ENCODE measurements at places on chromosomes 2 and 18.

- no peak for DNase-seq
These were observed 486.7 kb downstream of the EPHA4 start for GRCh38 chr2:221085341-221085900.

- no peak for DNase-seq
These were observed 737.1 kb downstream of the TDRD15 start for GRCh38 chr2:21860907-21861306.

DNA sequence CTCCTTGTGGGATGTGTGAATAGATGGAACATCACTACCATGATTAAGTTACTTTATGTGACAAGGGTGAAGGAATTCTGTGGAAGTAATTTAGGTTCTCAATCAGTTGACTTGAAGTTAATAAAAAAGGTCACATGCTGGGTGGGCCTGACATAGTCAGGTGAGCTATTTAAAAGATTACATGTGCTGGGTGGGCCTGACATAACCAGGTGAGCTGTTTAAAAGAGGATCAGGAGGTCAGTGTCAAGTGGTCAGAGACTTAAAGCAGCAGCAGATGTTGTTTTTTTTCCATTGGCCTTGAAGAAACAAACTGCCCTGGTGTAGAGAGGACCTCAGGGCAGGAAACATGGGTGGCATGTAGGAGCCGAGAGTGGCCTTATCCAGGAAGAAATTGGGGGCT is 3.3 kb downstream of the IL1R2 start:
- no peak for DNase-seq

GRCh38 chr2:200498402-200499162 is 11.3 kb downstream of the KCTD18 start:
- DNase-seq, result no peak

GRCh38 chr2:196263181-196263747 is 91.9 kb upstream of the STK17B start:
- no peak for DNase-seq

- DNase-seq, result no peak
These were observed 446.7 kb downstream of the RNF144A start for GRCh38 chr2:7363906-7364305.

GRCh38 chr2:167550448-167550847 is 662.2 kb downstream of the XIRP2 start:
- DNase-seq, result no peak

DNA sequence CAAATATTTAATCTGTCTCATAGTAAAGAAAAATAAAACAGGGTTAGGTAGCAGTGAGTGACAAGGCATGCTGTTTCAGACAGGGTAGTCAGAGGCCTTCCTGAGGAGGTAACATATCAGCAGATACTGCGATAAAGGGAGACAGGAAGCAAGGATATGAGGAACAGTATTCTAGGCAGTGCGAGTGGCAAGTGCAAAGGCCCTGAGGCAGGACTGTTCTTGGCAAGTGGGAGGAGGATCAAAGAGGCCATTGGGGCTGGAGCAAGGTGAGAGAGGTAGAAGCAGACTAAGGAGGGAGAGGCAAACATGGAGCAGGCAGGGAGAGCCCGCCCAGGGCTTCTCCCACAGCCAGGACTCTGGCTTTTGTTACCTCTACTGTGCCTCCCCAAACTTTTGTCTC is 33.6 kb downstream of the GAD1 start:
- DNase-seq, result no peak

DNA sequence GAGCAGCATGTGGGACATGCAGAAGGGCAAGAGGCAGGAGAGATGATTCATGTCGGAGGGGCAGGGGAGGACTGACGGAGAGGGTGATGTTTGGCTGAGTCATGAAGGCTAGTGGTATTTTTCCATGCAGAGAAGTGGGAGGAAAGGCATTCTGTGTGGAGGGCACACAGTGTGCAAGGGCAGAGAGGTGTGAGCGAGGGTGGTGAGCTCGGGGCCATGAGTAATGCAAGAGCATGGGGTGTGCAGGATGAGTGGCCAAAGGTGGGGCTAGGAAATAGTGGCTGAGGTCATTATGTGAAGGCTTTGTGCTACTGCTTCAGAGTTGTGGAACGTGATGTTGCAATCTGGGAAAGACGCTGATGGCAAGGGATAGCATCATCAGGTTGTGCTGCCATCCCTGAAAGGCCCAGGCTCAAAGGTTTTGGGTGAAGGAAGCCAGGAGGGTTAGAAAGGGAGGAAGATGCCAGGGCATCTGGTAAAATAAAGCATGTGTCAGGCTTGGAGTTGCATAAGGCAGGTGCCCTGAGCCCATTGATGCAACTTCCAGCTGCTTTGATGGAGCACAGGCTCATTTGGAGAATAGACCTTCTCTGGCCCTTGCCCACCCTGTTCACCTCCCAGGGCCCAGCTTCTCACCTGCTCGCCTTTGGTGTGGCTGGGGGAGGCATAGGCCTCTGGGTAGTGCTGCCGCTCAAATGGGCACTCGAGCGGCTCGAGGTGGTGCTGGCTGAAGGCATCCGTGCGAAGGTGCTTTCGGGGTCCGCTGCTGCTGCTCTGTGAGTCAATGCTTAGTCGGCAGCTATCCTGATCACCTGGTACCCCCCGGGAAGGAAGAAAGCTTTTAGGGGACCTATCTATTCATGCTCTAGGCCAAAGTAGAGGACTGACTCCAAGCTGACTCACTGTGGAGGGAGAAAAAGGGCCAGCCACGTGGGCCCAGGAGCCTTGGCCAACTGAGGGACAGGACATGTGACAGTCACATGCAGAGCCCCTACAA is 37.5 kb downstream of the PAX8 start:
- DNase-seq, result peak; percentile 68

DNA sequence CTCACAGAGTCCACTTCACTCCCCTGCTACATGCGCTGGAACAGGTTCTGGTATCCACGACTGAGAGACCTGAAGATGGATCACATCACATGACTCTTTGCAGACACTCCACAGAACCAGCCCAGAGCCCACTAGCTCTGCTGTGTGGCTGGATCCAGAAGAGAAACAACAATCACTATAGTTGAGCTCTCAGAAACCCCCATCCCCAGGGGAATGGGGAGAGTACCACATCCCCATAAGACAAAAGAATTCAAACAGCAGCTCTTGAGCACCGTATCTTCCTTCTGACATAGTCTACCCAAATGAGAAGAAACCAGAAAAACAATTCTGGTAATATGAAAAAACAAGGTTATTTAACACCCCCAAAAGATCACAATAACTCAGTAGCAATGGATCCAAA is 76.4 kb downstream of the ZSWIM2 start:
- no peak for DNase-seq

GRCh38 chr2:48306409-48307284 is 223.3 kb upstream of the STON1 start:
- DNase-seq, result no peak

- no peak for DNase-seq
These were observed 36.9 kb upstream of the DSEL start for GRCh38 chr18:67553437-67553836.

DNA sequence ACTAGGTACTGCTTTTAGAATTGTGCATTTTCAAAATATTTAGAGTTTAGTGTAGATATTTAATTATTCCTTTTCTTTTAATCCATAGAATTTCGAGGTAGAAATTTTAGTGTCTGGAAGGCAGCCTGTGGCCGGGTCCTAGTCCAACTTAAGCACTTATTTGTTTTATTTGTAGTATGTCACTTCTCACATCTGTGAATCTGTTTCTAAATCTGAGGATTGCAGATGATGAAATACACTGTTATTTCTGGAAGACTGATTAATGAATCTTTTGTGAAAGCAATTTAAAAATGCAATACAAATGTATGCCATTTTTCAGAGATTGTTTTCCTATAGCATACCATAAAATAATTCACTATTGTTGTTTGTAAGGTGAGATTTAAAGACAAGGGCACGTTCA is 483.9 kb upstream of the TRIB2 start:
- no peak for DNase-seq

- DNase-seq, result no peak
These were observed 146.3 kb downstream of the PLCL1 start for GRCh38 chr2:197950724-197951123.

- no peak for DNase-seq
These were observed 19.1 kb downstream of the LIMS1 start for GRCh38 chr2:108553209-108553919.

DNA sequence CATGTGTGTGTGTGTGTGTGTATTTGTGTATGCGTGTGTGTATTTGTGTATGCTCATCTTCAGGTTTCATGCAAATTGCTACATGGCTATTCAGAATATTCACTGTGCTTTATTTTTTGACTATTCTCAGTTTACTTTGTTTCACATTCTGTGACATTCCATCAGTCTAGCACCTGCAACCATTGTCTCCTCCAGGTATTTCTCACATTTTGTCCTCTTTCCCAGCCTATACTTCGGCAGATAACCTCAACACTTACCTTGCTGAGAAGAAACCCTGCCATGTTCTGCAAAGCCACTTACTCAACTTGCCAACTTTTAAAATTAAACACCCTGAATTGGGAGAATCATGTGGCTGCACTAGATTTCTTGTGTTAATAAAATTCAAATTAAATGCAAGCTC is 135.4 kb upstream of the REG3A start:
- DNase-seq, result no peak

- DNase-seq, result peak; percentile 83
These were observed 4.9 kb upstream of the PDCD1 start for GRCh38 chr2:241863536-241863954.

- DNase-seq, result no peak
These were observed 187.6 kb downstream of the ADCYAP1 start for GRCh38 chr18:1092228-1092627.

GRCh38 chr2:221817052-221817451 is 244.9 kb upstream of the EPHA4 start:
- DNase-seq, result no peak

DNA sequence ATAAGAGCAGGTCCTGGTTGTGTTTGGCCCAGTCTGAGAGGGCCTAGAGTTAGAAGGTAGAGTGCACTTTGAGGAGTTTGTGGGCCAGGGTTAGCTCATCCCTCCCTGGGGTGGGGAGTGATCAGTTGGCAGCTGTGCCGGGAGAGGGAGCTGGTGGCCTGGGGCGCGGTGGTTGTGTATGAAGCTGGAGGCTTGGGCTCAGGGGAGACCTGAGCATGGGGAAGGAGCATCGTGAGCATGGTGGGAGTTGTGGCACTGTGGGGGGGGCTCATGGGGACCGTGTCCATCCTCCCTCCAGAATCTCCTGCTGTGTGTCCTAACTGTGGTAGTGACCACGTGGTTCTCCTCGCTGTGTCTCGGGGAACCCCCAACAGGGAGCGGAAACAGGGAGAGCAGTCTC is 13.6 kb downstream of the STK11IP start:
- DNase-seq, result no peak

DNA sequence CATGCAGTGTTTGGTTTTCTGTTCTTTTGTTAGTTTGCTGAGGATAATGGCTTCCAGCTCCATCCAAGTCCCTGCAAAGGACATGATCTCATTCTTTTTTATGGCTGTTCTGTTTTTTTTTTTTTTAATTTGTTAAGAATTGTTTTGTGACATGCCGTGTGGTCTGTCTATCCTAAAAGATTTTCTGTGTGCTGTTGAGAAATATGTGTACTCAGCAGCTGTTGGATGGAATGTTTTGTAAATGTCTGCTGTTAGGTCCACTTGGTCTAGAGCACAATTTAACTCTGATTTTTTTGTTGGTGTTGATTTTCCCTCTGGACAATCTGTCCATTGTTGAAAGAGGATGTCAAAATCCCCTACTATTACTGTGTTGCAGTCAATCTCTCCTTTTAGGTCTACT is 80.4 kb upstream of the WDR75 start:
- no peak for DNase-seq

DNA sequence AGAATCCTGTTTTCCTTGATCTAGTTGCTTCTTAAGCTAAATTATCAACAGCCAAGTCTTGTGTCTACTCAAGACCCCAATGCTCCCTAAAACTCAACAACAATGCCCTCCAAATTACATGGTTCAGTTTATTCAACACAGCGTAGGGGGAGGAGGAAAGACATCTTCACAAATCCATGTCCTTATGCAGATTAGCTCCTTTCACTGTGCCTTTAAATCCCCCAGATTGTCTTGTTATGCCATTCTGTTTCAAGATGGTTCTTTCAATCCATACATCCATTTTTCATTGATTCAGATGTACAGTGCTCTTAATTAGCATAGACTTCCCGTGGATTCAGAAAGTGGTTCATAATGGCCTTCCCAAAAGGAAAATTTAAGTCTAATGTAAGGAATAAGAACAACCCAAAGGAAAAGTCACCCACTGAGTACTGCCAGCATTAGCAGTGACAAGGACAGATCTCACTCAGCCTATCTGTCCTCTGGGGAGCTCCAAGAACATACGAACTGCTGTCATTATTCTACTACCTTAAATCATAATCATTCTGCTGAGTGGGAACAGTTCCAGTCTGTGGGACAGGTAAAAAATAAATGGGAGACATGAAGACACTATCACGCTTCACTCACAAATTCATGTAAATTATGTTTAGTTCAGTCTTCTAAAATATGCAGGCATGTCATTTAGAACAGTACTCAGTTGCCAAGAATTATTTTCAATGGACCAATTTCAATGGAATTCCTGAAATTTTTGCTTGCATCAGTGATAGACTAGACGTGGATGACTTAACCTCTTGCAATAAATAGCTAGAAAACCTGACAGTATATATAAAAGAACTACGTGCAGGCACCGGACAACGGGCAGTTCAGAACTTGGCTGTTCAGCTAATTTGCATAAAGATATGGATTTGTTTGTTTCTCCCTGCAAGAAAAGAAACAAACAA is 58.9 kb upstream of the RNU4ATAC start:
- no peak for DNase-seq

- no peak for DNase-seq
These were observed 40.5 kb downstream of the ALMS1 start for GRCh38 chr2:73426176-73426575.

DNA sequence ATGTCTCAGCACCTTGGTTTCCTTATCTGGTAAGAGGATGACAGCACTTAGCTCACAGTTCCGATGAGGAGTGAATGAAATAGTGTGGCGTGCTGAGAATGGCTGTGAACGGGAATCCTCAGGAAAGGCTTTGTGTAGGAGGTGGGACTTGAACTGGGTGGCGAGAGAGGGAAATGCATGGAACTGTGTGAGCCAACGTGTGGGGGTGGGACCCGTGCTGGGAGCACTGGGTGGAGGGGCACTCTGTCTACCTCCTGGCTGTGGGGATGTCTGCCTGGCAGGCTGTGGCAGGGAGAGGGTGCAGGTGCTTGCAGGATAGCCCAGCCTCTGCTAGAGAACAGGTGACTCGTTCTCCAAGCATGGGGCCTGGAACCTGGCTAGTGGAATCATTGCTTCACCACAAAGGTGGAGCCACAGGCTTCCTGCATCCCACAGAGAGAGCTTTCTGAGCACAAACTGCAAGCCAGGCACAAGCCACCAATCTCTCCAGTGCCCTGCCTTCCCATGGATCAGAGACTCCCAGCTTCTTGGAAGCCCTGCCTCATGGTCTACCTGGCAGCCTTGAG is 145.2 kb downstream of the CELF4 start:
- DNase-seq, result no peak

DNA sequence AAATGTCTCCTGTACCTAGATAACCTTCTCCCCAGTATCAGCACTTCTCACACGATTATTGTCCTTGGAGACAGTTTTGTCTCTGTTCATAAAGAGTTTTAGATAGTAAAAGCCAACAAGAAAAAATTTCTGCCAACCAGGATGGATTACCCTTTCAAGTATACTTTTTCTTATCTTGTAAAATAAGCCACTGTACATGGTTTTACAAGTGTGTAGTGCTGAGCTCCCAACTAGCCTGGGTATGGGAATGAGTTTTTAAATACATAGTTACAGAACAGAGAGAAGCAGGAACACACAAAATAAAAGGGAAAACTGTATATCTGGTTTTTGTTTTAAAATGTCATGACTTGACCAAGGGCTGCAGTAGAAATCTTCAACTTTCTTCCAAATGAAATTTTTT is 76.7 kb downstream of the C18orf54 start:
- DNase-seq, result no peak
